Renal pelvis (tissue), 12 donors: ENCODE measurements at places on chromosomes 4 and X.

GRCh38 chr4:7844594-7844991, 95.1 kb downstream of the AFAP1 start:
- no peak for DNase-seq

- no peak for DNase-seq
These were observed 33.5 kb downstream of the TAF7L start for GRCh38 chrX:101257448-101258258.

DNA sequence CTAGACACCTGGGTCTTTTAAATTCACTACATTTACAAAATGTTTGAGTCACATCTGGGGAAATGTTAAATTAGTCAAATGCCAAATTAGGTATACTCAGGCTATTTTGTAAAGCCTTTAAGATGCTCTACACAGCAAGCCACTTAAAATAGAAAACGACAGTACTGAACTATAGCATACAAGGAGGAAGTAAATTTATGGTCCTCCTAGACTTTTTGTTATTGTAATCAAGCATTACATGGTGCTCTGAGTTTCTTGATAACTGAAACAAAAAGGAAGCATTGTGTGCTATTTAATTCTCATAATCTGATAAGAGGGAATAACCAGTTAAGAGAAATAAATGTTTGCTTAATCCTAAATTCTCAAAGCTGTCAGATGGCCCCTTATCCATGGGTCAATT, 46.2 kb downstream of the SLC9A7 start:
- DNase-seq: no peak

DNA sequence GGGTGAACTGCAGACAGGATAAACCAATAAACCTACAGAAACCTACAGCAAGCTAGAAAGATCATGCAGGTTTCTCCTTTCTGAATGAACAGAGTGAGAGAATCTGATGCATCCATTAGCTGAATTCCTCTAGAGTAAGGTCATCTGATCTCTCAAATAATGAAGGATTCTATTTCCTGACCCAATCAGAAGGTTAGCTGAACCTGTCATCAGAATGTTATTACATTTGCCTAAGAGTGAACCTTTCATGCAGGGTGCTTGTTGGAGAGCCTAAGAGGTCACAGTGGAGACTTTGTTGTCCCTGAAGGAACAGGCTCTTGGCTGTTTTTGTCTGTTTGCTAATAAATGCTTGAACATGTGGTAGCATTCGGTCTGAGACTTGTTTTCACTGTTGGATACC, 24.0 kb downstream of the MEPE start:
- DNase-seq: no peak

DNA sequence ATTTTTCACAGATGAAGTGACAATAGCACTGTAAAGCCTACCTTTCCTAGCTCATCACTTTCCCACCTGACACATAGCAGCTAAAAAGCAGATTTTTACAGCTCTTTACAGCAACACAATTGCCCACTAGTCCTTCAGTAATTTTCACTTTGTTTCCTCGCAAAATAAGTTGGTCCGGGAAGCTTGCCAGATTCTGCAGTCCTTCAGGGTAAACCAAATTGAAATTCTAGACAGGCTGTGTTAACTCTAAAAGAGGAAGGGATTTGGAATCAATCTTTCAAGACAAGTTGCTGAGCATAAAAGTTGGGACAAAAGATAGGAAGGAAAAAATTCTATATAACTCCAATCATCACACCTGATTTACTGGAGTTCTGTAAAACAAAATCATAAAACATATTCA, 8.7 kb downstream of the C1QTNF7 start:
- peak; percentile 48 for DNase-seq

- DNase-seq: peak; percentile 3
These were observed 1.8 kb downstream of the CAMK2D start for GRCh38 chr4:113759696-113760093.

- DNase-seq: no peak
These were observed 171.9 kb downstream of the TMA16 start for GRCh38 chr4:163666332-163666873.

- no peak for DNase-seq
These were observed 30.1 kb upstream of the ANAPC4 start for GRCh38 chr4:25346913-25347312.

DNA sequence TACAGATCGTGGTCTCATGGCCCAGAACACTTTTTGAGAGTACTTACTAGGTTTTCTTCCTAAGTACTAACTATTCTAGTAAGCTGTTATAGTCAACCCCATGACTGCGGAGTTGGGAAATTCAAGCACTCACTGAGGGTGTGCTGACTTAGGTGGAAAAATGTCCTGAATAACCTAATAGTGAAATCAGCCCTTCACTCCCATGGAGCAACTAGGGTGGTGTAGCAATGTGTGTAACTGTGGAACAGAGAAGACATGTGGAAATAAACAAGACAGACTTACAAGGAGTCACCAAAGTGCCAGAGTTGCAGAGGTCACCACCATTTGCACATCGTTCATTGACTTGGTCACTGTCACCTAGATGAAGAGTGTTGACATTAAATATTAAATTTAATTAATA, 12.1 kb upstream of the VSIG4 start:
- no peak for DNase-seq

- no peak for DNase-seq
These were observed 229.0 kb downstream of the UGT8 start for GRCh38 chr4:114827651-114828050.

DNA sequence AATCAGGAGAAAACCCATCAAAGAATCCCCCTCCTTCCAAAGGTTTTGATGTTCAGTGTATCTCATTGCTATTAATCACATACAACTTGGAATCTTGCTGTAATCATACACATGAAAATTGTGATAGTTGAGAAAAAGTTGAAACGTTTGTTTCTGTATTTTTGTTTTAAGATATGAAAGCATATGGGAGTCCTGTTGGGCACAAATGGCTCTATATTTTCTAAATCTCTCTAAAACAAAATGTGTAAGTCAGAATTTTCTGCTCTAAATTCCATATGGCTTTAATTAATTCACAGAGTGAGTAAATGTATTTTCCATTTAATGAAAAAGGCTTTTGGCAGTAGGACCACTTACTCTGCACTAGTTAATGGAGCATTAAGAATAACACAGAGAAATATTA, 140.2 kb downstream of the MOSPD2 start:
- no peak for DNase-seq

DNA sequence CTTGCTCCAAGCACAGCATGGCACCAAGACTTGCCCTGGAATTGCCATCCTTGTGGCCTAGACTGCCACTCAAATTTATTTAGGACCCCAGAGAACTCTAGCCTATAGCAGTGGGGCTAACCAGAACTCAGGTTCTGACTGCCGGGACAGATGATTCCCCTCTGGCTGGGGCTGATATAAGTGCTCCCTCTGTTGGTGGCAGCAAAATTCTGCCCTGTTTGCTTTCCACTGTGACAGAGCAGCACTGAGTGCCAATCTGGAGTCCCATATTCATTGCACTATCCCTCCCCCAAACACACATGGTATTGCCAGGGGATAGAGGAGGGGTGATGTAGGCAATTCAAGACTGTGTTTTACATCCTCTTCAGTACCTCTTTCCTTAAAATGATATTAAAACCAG, 1081.9 kb downstream of the FAT4 start:
- DNase-seq: no peak

DNA sequence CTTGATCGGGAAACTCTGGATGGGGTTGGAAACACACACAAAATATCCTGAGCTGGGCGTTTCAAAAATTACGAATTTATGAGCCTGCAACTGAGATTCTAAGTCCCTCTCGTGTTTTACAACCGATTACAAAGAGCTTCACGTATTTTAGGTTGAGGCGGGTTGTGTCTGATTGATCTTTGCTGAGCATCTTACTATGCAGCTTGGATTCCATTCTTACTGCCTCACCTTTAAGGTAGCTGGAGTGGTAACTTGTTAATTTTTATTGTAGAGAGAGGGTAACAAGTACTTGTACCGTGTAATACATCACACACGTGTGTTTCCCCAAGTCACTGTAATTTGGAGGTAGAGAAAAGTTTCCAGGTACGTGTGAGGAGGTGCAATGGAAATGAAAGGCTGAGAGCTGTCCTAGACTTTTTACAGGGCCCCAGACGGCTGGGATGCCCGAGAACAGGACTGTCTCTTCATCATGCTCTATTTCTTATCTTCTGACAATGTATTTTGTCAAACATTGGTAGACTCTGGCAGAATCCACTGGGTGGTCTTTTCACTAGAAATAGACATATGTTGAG, 97.8 kb upstream of the TENM3 start:
- DNase-seq: peak; percentile 19

DNA sequence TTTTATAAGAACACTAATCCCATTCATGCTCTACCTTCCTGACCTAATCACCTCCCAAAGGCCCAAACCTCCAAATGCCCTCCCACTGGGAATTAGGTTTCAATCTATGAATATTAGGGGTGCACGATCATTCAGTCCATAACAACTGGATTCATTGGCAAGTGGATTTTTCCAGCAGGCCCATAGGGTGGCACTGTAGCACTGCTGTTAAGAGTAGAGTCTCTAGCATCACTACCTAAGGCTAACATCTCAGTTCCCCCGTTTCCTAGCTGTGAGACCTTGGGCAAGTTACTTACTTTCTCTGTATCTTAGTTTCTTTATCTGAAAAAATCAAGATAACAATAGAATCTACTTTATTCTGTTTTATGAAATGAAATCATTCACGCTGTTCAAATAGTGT, 315.8 kb downstream of the STIM2 start:
- no peak for DNase-seq
